ENCODE measurements at places on chromosomes 4 and X.

DNA sequence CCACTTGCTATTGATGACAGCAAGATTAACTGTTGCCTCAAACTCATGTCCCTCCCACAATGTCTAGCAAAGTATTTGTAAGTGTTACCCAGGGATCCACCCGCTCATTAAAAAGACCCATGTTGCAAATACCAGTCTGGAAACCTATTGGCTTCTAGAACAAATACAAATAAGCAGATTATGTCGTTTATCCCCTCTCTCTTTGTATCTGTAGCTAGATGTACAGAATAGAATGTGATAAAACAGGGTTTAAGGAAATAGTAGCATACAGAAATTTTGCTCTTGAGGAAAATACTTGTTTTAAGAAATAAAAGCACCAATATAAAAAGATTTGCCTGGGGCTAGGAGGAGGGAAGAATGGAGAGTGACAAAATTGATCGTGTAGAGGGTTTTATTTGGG lies 142.7 kb upstream of the ZIC3 start:
- no peak for DNase-seq

DNA sequence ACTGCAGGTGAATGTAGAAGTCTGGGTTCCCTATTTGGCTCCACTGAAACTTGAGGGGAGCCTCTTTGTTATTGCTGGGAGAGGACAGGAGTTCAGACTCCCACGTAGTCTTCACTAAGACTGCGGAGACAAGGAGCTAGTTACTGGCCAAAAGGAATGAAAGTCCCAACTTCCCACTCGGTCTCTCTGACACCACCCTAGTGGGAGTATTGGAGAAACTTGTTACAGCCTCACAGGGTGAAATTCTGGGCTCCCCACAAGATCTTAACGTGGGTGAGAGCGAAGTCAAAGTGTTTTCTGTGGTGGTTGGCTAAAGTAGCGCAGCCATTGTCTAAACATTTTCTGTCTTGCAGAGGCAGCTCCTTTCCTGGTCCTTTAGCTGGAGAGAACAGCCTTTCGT lies 13.5 kb downstream of the MYOZ2 start:
- DNase-seq: no peak

- DNase-seq: no peak
Measured at GRCh38 chr4:138297743-138298405, 55.7 kb upstream of the SLC7A11 start.

DNA sequence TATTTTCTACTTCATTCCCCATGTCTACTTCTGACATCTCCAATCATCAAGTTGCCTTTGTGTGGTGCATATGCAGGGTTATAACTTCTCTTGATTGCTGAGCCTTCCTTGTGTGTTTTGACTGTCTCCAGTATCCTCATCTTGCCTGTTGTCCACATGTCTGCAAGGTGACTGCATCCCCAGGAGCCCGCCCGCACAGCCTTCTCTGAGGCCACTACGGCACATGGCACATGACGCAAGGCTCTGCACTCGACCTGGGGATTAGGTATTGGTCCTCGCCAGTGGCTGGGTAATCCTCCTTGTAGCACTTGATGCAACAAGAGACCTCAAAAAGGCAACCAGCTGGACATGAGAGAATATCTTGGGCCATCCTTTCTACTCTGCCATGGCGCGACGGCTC lies 122.6 kb downstream of the SORBS2 start:
- no peak for DNase-seq

DNA sequence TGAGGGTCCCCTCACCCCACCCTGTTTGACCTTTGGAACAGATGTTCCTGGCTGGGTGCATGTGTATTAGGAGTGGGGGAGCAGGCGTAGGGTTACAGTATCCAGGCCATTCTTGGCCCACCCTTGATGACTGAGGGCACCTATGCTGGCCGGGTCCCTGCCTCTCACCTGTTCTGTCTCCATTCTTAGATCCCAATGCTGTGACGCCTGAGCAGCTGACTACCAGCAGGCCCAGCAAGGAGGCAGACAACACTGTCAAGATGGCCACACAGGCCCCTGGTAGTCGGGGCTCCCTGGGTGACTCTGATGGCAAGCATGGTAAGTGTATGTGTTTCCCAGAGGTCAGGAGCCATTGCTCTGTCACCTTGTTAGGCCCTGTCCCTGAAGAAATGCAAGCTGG lies 10.9 kb downstream of the EFNB1 start:
- no peak for DNase-seq

GRCh38 chr4:52712251-52713130 lies 38.7 kb downstream of the ERVMER34-1 start:
- DNase-seq: peak; percentile 99

DNA sequence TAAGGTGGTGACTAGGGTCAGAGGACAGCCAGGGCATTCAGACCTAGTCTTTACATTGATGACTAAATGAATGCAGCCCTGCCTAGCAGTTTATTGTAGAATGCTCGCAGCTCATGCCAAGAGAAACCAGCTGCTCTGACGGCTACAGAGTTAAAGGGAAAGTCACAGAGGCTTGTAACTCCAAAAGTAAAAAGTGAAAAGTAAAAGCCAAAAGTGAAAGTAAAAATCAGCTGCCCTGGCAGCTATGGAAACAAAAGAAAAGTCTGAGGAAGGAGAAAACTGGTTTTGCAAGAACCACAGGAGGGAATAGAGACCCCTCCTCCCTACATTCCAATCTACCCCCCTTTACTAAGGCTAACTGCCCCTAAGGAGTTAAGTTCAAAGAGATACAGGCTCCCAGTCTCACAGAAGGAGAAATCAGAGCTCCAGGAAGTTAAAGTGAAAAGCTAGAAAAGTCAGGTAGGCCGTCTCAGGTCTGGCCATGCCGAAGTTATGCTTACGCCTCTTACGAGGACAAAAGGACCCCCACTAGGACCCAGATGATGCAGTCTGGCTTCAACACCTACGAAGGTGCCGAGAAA lies 6.0 kb downstream of the GAGE10 start:
- DNase-seq: no peak

GRCh38 chrX:47483306-47484268 lies 565 bp upstream of the ZNF41 start:
- DNase-seq: no peak

GRCh38 chr4:169885893-169886292 lies 128.1 kb upstream of the HPF1 start:
- no peak for DNase-seq

DNA sequence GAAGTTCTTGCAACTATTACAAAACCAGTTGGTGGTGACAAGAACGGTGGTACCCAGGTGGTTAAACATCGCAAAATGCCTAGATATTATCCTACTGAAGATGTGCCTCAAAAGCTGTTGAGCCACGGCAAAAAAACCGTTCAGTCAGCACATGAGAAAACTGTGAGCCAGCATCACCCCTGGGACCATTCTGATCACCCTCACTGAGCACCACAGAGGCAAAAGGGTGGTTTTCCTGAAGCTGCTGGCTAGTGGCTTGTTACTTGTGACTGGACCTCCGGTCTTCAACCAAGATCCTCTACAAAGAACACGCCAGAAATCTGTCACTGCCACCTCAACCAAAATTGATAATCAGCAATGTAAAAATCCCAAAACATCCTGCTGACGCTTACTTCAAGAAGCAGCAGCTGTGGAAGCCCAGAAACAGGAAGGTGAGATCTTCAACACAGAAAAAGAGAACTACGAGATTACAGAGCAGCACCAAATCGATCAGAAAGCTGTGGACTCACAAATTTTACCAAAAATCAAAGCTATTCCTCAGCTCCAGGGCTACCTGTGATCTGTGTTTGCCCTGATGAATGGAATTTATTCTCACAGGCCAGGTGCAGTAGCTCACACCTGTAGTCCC lies 21.4 kb upstream of the SLC10A6 start:
- no peak for DNase-seq

- no peak for DNase-seq
Measured at GRCh38 chrX:18966624-18967023, 17.3 kb downstream of the PHKA2 start.

DNA sequence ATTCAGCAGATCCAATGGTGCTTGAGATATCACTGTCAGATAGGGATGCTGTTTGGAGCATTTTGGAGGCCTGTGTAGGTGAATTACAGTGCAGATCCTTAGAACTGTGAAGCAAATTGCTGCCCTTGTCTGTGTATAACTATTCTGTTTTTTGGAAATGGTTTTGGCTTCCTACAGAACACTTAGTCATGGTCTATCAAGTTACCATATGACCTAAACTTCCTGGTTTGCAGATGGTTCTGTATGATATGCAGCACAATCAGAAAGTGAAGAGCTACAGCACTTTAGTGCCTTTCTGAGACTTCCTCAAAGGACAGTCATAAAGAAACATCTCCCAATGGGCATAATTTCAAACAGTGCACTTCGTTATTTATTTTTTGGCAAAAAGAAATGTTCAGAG lies 688.6 kb downstream of the SH3BGRL start:
- DNase-seq: no peak

DNA sequence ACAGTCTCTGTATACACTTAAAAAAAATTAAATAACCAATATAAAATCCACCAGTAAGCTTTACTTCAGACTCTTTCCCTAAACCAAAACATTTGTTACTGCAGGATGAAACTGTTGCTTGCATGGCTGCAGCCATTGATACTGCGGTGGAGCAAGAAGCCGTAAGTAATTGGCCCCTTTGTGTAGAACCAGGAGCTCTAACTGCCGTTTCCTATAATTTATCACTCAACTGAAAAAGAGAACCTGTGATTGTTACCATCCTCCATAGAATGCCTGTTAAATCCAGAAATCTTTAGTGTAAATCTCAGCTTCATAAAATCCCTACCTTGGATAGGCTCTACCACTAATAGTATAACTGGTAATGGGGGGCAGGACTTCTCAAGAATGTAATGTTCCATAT lies 62.6 kb downstream of the KIF4A start:
- no peak for DNase-seq

DNA sequence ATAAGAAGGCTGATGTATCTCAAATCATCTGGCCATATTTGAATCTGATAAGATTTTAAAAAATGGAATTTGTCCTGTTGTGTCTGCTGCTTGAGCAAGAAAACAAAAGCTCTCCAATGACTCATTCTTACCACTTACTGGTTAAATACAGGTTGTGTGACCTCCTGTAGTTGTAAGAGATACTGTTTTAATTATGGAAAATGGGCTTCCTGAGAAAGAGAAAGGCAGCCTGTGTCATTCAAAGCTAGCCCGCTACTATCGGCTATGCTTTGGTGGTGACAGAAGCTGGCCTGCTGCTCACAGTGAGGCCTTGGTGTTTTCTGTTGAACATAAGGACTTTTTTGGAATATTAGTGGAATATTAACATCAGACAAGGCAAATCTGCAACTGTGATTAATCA lies 1722.1 kb upstream of the PCDH10 start:
- DNase-seq: no peak

DNA sequence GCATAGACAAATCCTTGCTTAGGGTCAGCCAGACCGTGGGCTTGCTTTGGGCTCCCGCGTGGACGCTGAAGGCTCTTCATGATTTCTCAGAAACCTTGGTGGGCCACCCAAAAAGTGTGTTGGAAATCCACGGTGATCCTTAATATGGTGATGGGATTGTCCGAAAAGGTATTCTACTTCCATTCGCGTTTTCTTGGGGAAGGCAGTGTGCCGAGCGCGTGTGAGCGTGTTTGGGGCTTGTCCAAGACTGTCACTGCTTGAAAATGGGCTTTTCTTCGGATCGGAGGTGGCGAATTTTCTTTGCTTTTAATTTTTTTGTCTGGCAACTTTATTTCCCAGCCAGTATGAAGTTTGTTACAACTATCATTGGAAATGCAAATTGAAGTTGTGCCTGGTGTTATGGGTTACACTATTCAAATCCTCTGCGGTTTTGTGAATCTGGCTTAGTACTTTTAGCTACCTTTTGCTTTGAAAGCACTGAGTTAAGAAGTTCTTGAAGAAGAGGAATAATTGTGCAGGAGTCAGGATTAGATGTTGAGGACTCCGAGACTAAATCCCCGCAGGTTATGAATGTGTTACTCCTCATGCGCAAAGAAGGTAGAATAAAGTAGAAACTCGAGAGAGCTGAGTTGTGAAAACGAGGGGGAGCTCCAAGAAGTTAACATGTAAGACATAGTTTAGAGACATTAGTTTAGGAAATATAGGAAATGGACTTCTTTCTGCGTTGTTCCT lies 3.2 kb downstream of the SPRY1 start:
- DNase-seq: no peak

- no peak for DNase-seq
Measured at GRCh38 chr4:178344096-178344495, 901.9 kb upstream of the AGA start.

- DNase-seq: no peak
Measured at GRCh38 chr4:137980641-137981040, 261.5 kb downstream of the SLC7A11 start.

DNA sequence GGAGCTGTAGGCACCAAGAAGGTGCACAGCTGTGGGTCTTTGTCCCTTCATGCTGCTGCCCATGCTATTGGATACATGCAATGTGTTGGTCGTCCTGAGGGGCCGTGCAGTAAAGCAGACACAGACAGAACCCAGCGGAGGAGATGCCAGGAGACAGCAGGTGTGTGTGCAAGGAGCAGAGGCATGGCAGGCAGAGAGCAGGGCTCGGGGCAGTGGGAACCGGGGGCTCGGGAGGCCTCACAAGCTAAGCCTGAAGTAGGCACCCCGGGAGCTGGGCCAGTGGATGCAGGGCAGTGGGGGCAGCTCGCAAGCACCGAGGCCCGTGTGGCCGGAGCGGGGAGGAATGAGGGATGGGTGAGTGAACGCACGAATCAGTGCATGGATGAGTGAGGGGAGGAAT lies 13.2 kb downstream of the HTRA3 start:
- DNase-seq: no peak

GRCh38 chrX:110454336-110454735 lies 95.7 kb downstream of the RTL9 start:
- no peak for DNase-seq

GRCh38 chrX:21798677-21799219 lies 40.7 kb upstream of the MBTPS2 start:
- no peak for DNase-seq

GRCh38 chrX:3743801-3744439 lies 30.5 kb upstream of the PRKX start:
- DNase-seq: no peak

- no peak for DNase-seq
Measured at GRCh38 chrX:15441464-15441863, 51.7 kb downstream of the PIR start.

- DNase-seq: no peak
Measured at GRCh38 chr4:184316821-184317220, 99.1 kb upstream of the ENPP6 start.

DNA sequence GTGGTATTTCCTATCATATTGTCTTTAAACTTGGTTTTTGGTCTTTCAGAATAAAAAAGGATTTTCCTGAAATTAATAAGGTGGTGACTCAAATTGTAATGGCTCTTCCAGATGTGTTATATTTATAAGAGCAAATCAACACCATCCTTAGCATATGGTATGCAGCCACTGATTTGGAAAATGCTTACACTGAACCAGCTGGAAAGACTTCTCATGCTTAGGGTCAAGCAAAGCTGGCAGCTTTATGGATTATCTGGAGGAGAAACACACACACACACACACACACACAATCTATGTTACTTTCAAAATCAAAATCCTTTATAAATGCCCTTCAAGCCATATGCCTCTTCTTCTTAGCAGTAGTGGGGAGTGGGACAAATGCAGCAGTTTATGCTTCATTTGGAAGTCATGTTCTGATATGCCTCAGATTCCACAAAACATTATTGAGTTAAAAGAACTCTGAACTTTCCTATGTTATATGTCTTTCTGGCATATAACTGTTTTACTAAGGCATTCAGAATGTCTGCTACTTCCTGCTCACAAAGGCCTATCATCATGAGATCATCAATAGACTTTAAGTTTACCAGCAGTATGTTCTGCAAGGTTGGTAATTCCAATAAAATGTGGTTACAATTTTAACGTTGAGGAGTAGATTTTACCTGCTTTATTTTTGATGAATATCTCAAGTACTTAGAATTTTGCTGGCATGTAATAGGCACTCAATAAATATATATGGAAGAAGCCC lies 72.9 kb upstream of the PRDM5 start:
- DNase-seq: no peak

GRCh38 chr4:174066611-174067205 lies 216.8 kb downstream of the FBXO8 start:
- no peak for DNase-seq

Data from T1000 (cell line).